ENCODE measurements at places on chromosomes 6 and 20.
A peak's percentile ranks its signal among the peaks of the same experiment; 100 is the strongest.

GRCh38 chr6:105994591-105995390, 91.3 kb upstream of the PRDM1 start:
- peak; percentile 59 for DNase-seq

DNA sequence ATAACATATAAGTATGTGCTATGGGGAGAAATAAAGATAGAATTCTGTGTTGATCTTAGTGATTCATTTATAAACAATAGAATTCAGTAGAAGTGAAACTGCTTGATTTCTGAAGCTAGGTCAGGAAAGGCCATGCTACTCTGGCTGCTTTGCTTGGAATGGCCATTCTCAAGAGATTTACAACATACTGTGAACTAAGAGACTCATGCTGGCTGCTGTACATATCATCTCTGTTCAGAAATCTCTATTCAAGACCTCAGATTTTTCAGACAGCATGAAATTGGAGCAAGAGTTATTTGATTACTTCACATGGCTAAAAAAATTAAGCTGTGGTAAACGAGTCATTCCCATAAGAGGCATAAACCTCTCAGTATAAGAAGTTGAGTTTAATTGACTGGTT, 662.6 kb downstream of the BCKDHB start:
- DNase-seq = no peak

GRCh38 chr6:151632415-151632987, 138.7 kb downstream of the CCDC170 start:
- no peak for DNase-seq

- DNase-seq = no peak
Observed at GRCh38 chr6:105330913-105331312, 72.0 kb downstream of the PREP start.

- no peak for DNase-seq
Observed at GRCh38 chr20:48405909-48406308, 421.9 kb downstream of the PREX1 start.

GRCh38 chr20:46331611-46332361, 23.5 kb upstream of the CDH22 start:
- DNase-seq = no peak

- no peak for DNase-seq
Observed at GRCh38 chr6:11755725-11756124, 22.9 kb downstream of the ADTRP start.

DNA sequence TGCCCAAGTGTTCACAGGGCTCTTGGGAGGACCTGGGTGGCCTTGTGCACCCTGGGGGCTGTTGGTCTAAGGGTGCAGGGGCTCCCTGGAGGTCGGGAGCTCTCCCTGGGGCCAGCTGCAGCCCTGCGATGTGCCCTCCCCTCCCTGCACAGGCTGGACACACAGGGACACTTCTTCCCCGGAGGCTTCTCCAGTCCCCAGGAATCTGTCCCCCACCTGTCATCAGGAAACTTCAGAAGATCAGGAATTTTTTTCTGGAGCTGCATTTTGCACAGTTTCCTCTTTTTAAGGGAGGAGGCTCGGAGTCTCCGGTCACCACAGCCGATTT, 66.9 kb upstream of the BHLHE23 start:
- no peak for DNase-seq

- DNase-seq = no peak
Observed at GRCh38 chr6:40131675-40132074, 197.4 kb upstream of the MOCS1 start.

DNA sequence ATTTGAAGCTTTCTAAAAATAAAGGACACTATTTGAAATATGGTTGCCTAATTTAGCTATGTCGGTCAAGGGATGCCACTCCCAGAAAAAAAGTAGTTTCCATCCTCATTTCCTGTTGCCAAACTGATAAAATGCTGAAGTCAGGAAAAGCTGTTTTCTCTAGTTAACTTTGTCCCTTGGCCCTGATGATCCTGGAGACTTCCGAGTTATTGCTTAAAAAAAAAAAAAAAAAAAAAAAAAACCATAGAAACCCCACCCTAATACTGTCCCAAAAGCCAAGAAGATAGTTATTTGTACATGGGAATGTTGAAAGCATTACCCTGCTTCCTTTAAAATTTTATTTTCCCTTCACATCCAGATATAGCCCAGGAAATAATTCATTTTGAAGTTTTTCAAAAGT, 236.7 kb downstream of the SOD2 start:
- DNase-seq = peak; percentile 29

DNA sequence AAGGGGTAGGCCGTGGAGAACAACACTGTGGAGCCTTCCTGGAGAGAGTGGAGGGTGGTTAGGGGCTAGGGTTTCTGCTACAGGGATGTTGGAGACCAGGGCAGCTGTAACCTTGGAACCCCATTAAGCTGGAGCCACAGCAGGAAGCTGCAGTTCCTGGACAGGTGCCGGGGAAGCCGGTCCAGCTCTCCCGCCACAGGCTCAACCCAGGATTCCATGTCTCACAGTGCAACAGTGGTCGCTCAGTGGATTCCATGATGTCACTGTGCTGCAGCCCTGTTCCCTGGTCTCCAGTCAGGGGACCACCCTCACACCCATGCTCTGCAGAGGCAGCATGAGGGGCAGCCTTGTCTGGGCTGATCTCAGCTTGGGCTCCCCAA, 264.6 kb upstream of the CDYL start:
- DNase-seq = no peak

DNA sequence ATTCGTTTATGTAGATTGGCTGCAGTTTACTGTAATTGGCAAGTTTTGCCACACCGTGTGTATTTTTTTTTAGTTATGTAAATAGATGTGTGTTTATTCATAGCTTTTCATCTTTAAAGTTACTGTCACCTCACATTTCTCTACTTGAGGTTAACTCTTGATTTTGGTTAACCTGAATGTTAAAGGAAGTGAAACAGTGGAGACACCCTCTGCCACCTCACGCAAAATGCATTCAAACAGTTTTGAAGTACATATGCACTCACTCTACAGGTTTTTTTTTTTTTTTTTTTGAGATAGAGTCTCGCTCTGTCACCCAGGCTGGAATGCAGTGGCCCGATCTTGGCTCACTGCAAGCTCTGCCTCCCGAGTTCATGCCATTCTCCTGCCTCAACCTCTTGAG, 17.7 kb downstream of the OR2A4 start:
- no peak for DNase-seq

- no peak for DNase-seq
Observed at GRCh38 chr6:146850238-146850896, 251.6 kb downstream of the ADGB start.

DNA sequence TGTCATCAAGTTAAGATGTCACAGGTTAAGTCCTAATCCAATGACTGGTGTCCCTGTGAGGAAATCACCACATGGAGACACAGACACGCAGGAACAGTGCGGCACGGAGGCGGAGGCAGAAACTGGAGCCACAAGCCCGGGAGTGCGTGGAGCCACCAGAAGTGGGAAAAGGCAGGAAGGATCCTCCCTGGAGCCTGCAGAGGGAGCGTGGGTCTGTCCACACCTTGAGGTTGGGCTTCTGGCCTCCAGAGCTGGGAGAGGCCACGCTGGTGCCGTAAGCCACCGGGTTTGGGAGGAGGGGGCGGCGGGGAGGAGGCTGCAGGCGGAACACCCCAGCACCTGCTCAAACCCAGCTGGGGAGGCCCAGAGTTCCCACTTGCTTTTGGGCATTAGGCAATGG, 3.8 kb downstream of the CABLES2 start:
- DNase-seq = no peak

- no peak for DNase-seq
Observed at GRCh38 chr6:100179576-100179975, 185.6 kb upstream of the MCHR2 start.

DNA sequence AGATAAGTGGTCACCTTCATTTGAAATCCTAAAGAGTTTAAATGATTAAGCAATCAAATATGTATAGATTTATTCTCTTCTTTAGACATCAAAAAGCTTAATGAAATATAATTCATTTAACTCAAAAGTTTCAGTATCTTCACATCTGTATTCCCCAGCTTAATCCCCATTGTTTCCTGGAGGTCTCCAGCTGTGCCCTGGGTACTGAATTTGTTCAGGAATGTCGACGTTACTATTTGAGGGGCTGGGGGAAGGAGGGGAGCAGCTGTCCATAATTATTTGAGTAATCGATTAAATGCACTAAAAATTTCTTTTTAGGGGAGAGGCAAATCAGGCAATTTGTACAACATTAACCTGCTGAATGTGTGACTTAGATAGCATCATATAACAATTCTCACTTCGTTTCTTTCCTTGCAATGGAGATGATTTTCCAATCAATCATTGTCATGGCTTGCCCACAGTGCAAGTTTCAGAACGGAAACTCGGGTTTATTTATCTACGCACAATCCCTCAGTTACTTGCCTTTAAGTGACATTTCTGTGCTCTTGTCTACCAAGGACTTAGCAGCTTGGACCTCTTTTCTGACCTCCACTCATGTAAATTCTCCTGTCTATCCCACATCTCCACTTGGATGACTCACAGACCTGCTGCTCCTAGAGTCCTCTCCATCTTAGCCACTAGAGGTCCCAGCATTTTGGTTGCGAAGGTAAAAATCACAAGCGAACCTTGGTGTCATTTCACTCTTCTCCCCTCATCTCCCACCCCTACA, 3.9 kb downstream of the DOK5 start:
- DNase-seq = peak; percentile 10

GRCh38 chr6:116763906-116764628, 1.5 kb downstream of the FAM162B start:
- DNase-seq = no peak

DNA sequence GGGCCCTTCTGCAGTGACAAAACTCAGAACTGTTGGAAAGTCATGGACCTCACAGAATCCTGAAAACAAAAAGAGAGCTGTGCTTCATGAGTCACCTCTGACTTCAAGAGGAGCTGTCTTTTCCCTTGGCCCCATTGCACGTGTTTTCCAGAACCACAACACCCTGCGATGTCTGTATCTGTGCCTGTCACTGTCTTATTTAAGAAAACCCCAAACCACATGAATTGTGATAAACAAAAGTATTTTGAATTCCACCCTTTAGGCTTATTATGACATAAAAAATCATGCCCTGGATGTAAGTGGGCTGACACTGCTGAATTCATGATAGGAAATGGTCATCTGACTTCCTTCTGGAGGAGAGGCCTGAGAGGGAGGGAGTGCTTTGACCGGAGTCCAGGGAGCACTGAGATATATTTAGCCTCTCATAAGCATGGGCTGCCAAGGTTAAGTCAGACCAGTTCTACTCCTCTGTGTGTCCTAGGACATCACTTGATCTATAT, 96.4 kb upstream of the DUSP22 start:
- peak; percentile 69 for DNase-seq

All from cardiac muscle cell (in vitro differentiated cells and primary cell).